Thoracic aorta (tissue), 2 donors: ENCODE measurements at places on chromosomes 1 and 21. TPM values are rescaled to one million over a fixed set of nuclear protein-coding genes. Genes with fewer than 3 reads are reported as not detected.

The S1PR1 gene
- total RNA-seq: 42.5 TPM

The SMAP2 gene
- total RNA-seq: 75.3 TPM

The TMIGD3 gene
- total RNA-seq: 4.7 TPM

The CD1D gene
- total RNA-seq: 2.4 TPM

The ANKRD45 gene
- total RNA-seq: not detected

The FAM72C gene
- not detected for total RNA-seq

The FCRL5 gene
- 0.21 TPM for total RNA-seq

The CNTN2 gene
- 0.68 TPM for total RNA-seq

The OR2T35 gene
- total RNA-seq: not detected

The TEDDM1 gene
- not detected for total RNA-seq

The ANXA9 gene
- total RNA-seq: not detected

The REN gene
- not detected for total RNA-seq

The ETV3 gene
- 31.7 TPM for total RNA-seq

The JMJD4 gene
- total RNA-seq: 24.2 TPM

The PPM1J gene
- 2.7 TPM for total RNA-seq

The CFAP141 gene
- total RNA-seq: not detected

The S100A2 gene
- 2.9 TPM for total RNA-seq

The A3GALT2 gene
- 0.54 TPM for total RNA-seq

The MFSD2A gene
- total RNA-seq: 13.1 TPM

The CFHR4 gene
- not detected for total RNA-seq

The SNRNP40 gene
- total RNA-seq: 26.5 TPM

The CALML6 gene
- total RNA-seq: not detected

The ATP1A2 gene
- 86.0 TPM for total RNA-seq

The CRABP2 gene
- total RNA-seq: 1.3 TPM

The CEP350 gene
- 73.8 TPM for total RNA-seq

The ANKRD65 gene
- 0.68 TPM for total RNA-seq

The ANKRD34A gene
- 1.1 TPM for total RNA-seq

The SPRR5 gene
- not detected for total RNA-seq

The MAP3K21 gene
- total RNA-seq: 2.8 TPM

The CFHR2 gene
- not detected for total RNA-seq

The AK4 gene
- total RNA-seq: 32.2 TPM

The CD46 gene
- total RNA-seq: 138 TPM

The MYOC gene
- 37.2 TPM for total RNA-seq
